HuH-7 (cell line): ENCODE measurements at places on chromosomes 16 and 17.

- DNase-seq, result peak; percentile 79
These were observed 13.7 kb downstream of the SYCE1L start for GRCh38 chr16:77212741-77213541.

DNA sequence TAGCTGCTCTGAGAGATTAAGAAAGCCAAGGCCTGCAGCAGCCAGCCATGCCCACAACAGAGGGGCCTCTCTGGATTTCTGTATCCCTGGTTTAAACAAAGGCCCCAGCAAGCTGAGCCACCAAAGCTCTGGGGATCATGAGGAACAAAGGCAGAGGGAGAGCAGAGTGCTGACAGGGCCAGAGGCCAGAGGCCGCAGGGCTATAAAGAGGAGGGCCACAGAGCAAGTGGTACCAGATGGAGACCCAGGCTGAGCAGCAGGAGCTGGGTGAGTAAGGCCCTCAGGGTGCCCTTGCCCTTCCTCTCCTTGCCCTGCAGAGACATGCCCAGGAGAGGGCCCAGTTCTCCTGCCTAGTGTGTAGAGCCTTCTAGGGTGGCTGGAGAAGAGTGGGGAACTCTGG, at the start of gene CRYBA1:
Gene CRYBA1 (plus strand): TSS at position 232 of the 400 bp plus-strand sequence. CDS start 5 bp downstream, at position 237.
- DNase-seq, result no peak

GRCh38 chr17:83154311-83155127, 75.1 kb downstream of the METRNL start:
- DNase-seq, result no peak

DNA sequence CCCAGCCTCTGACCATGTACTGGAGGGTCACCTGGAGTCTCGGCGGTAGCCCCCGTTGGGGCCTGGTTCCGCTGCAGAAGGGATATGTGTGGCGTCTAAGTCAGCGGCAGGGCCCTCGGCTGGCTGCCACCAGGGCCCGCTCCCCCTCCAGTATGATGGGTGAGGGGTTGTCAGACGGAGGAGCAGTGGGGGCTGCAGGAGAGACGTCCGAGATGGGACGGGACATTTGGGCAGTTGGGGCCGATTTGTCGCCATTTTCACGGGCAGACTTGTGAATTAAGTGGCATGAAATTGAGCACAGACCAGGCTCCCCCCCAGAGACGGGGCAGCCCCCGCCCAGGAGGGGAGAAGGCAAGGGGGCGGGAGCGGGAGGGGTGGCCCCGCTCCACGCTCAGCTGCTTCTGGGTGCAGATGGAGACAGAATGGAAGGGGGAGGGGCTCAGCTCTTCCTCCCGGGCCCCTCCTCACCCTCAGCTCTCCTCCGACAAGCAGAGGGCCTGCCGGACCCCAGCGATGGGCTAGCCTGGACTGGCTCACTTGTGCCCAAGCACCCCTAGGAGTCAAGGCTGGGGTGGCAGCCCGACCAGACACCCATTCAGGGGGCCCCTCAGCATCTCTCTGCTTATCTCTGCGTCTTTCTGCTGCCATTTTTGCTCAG, 52.7 kb upstream of the LHX1 start:
- no peak for DNase-seq

DNA sequence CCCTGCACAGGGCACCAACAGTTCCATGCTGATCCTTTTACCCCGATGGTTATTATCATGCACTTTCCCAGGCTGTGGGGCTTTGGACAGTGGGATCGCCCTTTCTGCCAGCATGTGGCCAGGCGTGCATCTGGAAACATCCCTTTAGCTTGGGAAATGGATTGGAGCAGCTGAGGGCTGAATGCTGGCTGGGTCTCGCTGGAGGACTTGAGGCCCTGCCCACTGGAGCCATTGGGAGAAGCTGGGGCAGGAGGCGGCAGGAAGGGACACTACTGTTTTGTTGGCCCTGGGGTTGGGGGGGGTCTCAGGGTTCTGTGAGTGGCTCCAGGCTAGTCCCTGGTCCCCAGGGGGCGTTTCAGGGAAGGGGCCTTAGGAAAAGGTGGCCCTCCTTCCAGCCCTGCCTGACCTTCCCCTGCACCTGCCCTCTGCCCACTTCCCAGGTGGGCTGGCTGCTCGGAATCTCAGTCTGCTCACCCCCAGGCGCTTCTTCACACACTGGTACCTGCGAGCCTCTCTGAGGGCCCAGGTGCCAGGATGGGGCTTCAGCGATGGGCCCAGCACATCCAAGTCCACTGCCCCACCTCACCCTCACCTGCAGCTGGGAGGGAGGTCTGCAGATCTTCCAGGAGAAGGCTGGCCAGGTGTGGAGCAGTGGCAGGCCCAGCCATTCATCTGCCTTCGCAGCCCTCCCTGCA, 1.6 kb upstream of the ADGRG3 start:
- DNase-seq, result no peak

- no peak for DNase-seq
These were observed 1094.7 kb upstream of the CDH8 start for GRCh38 chr16:63130942-63131341.

- no peak for DNase-seq
These were observed 42.8 kb downstream of the RAB11FIP3 start for GRCh38 chr16:468068-468821.

DNA sequence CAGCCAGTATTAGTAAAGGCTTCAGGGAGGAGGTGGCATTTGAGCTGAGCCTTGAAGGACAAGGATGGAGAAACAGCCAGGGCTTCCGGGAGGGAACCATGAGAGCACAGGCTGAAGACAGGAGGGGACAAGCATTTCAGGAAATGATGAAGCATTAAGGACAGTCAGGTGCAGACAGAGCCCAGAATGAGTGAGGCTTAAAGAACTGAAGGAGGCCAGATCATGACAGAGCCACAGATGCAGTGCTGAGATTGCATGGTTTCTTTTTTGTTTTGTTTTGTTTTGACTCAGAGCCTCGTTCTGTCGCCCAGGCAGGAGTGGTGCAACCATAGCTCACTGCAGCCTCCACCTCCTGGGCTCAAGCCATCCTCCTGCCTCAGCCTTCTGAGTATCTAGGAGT, 211.5 kb downstream of the SOX9 start:
- DNase-seq, result no peak

DNA sequence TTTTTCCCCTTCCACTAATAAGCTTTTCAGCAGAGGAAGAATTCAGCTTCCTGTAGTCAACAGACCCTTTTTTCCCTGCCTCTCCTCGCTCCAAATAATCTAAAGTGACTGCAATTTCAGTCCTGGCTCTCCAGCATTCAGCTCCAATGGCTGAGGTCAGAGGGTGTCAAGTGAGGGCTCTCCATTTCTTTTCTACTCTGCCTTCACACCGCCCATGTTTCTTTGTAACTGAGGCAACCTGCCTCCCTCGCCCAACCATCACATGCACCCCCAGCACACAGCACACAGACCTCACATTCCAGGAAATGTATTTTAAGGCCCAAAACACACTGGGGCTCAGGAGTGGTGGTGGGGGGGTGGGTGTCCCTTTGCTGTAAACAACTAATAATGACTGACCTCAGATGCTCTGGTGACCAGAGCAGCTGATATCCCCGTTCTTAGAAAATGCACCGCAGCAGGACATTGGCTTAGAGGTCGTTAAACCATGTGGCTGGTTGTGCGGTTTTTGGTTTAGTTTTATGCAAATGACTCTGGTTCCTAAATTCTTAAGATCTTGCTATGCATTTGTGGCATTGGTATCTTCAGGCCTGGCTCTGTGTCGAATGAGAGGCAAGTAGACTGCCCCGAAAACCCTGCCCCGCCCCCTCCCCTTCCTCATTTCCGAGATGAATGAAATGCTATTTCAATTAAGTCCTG, 203.6 kb downstream of the ZFHX3 start:
- DNase-seq, result no peak

DNA sequence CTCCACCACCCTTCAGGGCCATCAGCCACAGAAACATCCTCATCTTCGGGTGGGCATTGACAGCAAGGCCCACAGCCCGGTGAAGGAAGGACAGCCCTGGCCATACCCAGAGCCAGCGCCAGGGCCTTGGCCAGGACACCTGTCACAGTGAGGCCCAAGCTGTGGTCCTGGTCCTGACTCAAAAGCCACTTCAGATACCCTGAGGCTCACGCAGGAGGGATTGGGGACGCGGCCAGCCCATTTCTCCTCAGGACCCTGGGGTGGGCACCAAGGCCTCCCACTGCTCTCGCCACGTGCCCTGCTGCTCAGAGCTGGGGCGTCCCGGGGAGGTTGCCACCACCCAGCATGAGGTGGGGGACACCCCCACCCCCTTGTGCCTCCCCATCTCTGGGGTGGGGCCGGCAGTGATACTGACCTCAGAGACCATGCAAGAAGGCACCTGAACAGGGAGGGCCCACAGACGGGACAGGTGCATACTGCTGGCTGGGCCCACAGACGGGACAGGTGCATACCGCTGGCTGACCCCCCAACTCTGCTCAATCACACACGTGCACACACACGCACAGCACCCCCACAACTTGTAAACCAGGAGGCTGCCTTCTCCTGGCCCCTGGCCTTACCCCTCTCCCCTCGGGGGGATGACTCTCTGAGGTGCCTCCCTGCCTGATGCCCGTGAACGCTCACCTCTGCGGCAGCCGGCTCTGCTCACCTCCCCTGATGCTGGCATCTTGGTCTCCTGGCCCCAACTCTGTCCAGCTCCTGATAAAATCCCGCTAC, 14.2 kb downstream of the SLC7A5 start:
- no peak for DNase-seq

DNA sequence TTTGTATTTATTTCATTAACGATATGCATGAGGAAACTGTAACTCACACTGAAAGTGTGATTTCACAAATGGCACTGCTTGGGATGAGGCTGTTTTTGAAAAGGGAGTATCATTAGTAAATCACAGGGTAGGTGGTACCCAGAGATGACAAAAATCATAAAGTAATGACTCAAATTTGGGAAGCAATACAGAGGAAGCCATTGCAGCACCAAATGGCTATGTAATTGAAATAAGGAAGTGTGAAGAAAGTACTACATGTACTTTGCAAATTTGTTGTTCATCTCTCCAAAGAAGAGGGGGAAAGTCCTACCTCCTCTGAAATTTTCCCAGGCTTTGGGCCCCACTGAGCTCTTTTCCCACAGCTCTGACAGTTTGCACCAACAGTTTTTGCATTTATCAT, 12.3 kb upstream of the ABCC12 start:
- DNase-seq, result no peak

DNA sequence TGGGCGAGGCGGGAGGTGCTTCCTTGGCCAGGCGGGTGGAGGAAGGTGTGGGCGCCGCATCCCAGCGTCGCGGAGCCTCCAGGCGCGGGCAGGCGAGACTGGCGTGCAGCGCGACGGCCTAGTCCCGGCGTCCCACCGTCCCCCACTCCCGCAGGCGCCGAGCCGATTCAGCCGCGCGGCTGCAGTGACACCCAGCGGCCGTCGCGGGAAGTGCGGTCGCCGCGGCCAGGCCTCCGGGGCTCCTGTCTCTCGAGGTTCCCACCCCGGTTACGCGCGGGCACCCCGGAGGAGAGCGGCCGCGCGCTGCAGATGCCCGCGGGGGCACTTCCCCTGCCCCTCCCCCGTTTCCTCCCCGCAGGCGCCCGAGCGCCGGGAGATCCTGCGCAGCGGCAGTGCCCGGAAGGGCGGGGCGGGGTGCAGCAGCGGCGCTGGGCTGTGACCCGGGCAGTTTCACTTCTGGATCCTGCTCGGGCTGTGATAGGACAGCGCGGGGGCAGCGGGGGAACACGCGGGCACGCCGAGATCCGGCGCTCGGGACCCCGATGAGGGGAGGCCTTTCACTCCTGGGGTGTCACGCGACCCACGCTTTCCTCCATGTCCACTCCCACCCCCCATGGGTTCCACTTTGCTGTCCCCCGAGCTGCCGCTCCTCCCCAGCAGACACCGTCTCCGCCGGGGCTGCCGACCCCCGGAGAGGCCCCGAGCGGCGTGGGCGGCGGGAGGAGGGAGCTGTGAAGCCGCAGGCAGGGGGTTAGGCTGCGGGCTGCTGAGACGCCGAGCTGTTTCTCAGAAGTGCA, 16.6 kb downstream of the GRB7 start:
- DNase-seq, result peak; percentile 95

GRCh38 chr17:30950669-30951399, 20.0 kb upstream of the RNF135 start:
- peak; percentile 70 for DNase-seq

GRCh38 chr16:5016967-5017677, 16.6 kb downstream of the NAGPA start:
- no peak for DNase-seq

- no peak for DNase-seq
These were observed 346.9 kb upstream of the PSMD7 start for GRCh38 chr16:73949574-73950320.

GRCh38 chr17:19644493-19645210, 3.9 kb upstream of the ALDH3A2 start:
- DNase-seq, result no peak

DNA sequence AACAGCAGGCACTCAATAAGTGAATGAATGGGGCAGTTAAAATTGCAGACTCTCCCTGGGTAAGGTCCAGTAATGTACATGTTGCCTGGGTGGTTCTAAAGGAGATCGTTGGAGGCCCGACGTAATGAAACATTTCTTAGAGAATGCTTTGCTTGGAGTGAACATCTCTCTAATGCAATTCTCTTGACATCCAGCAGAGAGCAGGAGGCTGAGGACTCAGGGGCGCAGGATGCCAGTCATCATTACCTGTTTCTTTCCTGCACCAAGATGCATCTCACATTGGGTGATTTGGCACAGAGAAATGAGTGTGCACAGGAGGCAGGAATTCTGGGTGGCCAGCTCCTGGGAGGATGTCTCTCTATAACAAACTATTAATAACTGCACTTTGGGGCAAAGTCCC, 130.3 kb upstream of the RBBP6 start:
- DNase-seq, result peak; percentile 15

DNA sequence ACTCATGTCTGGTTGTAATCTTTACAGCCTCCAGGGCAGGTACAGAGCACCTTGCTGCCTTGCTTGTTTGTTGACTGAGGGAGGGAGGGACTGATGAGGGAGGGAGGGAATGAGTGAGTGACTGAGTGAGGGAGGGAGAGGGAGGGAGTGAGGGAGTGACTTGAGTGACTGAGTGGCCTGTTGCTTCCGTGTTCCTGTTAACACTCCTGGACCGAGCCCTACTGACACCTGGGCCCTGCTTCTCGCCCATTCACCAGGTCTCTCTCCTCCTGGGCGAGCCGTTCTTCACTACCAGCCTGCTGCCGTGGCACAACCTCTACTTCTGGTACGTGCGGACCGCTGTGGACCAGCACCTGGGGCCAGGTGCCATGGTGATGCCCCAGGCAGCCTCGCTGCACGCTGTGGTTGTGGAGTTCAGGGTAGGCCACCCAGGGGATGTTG, 41.2 kb downstream of the PRMT7 start:
- no peak for DNase-seq

- no peak for DNase-seq
These were observed 44.1 kb downstream of the GTF3C1 start for GRCh38 chr16:27505297-27506236.

- DNase-seq, result no peak
These were observed 226.5 kb upstream of the GSE1 start for GRCh38 chr16:85386467-85387170.
